Stimulated activated CD4-positive, alpha-beta T cell treated with anti-CD3 and anti-CD28 coated beads, Interleukin-15, amount 100 ng/mL, for 48 hours (primary cell): ENCODE measurements at places on chromosomes 13 and 19.

DNA sequence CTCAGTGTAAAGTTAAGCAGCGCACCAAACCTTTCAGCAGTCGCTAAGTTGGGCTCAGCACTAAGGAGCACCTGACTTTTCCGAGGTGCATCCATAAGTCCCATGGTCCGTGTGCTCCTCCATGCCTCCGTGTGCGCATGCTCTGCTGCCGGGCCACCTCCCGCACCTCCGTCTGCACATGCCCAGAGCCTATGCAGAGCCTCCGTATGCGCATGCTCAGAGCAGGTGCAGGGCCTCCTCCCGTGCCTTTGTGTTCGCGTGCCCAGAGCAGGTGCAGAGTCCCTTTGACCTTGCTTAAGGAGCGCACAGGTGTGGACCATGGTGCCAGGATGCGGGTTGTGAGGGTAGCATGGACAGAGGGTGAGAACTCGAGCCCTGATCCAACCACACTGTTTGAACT lies 46.0 kb downstream of the ATP11A start:
- DNase-seq: no peak

GRCh38 chr13:46313432-46314257 lies 73.4 kb downstream of the RUBCNL start:
- DNase-seq: no peak

DNA sequence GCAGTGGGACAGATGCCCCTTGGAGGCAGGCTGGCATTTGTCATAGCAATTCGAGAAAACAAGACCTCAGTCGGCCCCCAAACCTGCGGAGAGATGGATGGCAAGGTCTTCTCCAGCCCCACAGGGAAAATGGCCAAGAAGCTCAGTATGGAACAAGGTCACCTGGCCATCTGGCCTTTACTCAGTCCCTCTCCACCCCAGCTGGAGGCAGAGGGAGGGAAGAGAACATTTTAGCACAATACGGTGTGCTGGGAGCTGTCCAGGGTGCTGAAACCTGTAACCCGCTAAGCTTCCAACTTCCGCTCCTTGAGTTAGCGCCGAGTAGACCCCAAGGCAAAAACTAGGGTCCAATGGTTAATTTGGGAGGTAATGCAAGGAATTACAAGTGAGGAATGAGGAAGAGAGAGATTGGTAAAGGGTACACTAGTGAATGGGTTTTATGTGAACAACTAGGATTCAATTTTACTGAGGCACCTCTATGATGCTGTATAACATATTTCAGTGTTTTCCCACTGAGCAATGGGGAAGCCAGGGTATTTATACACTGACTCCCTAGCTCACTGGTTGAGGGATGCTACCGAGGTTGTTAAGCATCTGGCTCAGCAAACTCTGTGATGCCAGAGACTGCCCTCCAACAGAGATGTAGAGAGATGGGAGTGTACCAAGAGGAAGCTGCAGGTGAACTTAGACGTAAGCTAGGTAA lies 64.3 kb downstream of the CACNA1A start:
- no peak for DNase-seq

- no peak for DNase-seq
These were observed 3.4 kb downstream of the ITGBL1 start for GRCh38 chr13:101455863-101456262.

DNA sequence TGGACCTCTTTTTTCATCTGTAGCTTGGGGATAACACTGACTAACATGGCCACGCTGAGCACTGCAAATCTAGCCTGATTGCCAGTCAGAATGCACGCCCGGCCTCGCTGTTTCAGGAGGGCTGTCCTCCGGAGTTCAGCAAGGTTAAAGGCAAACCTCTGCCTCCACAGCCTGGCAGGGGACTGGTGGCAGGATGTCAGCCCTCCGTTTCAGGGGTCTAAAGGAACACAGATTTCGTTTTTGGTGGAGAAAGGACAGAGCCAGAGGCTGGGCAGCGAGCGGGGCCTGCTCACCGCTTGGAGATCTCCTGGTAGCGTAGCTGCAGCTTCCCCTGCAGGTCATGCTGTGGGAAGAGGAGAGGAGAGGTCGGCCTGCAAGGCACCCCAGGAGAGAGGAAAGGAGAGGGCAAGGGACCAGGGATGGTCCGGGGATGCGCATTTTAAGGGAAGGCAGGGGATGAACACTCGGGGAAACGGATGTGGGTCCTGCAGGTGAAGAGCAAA lies 560 bp downstream of the NDUFA7 start:
- no peak for DNase-seq

GRCh38 chr13:20460761-20461160 lies 64.9 kb downstream of the CRYL1 start:
- no peak for DNase-seq
